ENCODE measurements at places on chromosomes 3 and 15. TPM values are rescaled to one million over a fixed set of nuclear protein-coding genes. Genes with fewer than 3 reads are reported as not detected.

DNA sequence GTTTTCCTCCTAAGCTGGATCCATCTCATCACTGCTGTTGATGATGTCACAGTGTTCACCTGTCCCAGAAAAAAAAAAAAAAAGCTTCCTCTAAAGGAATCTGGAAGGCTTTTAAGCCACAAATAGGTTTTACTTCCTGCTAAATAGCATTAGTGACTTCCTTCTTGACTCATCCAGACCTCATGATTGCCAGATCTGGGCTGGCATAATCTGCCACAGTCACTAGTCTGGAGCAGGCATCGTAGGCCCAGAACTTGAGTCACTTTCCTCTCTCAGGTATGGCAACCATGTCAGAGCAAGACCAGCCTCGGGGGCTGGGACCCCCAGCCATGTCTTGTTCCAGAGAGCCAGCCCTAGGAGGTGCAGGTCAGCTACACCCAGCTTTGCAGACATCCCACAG is 266.5 kb upstream of the CADM2 start:
- no peak for DNase-seq

GRCh38 chr3:20909511-20909910 is 723.5 kb upstream of the SGO1 start:
- DNase-seq, result no peak

Gene HES1
- 0.37 TPM for total RNA-seq

DNA sequence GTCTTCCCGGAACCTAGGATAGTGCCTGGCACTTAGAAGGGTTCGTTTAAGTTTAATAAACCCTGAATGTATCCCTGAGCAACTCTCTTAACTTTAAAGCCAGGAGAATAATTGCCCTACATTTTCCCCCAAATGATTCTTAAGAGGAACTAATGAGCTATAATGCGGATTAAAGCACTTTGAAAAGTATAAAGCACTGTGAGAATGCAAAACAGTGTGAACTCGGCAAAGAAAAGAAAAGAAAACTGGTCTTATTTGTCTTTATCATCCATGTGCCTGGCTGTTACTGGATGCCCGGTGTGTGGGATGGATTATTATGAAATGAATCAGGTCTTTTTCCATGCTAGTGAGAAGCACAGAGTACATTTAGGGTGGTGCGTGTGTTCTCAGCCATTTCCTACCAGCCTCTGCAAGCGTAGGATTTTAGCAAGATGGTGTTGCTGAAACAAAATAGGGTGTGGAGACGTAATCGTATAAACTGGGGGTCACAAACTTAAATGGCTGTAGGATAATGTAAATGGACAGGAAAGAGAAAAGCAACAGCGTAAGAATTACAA is 983 bp downstream of the KBTBD12 start:
- DNase-seq, result no peak

GRCh38 chr3:112776000-112776399 is 70.7 kb downstream of the CD200R1L start:
- DNase-seq, result no peak

- DNase-seq, result no peak
Measured at GRCh38 chr3:187957582-187957981, 196.4 kb upstream of the LPP start.

- DNase-seq, result no peak
Measured at GRCh38 chr3:134772591-134772990, 22.5 kb upstream of the EPHB1 start.

Gene CPNE9
- 0.19 TPM for total RNA-seq

Gene WDR93
- total RNA-seq, result not detected

DNA sequence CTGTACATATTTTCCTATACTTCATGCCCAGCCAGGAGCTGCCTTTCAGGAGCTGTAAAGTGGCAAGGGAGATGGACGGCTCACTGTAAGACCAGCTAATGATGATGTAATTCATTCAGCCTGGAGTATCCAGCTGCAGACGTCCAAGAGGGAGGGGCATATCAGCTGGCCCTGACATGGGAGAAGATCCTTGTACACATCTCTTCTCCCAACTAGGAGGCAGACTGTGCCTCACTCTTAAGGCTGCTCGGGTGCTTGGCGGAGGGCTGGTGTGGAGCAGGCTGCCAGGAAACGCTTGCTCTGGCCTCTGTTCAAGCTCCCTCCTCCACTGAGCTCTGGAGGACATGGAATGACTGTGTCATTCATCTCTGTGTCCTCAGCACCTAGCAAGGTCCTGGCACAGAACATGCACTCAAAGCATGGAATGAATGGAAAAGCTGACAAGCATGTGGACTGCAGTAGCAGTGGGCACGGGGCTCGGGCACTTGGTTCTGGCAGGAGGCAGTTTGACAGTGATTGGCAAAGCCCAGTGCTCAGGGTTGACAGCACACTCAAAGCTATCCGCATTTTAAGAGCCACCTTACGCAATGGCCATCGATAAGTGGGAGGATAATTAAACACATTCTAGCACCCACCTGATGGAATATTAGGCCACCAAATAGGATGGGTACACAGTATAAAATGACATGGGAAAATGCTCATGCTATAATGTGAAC is 72.4 kb downstream of the TBC1D2B start:
- no peak for DNase-seq

DNA sequence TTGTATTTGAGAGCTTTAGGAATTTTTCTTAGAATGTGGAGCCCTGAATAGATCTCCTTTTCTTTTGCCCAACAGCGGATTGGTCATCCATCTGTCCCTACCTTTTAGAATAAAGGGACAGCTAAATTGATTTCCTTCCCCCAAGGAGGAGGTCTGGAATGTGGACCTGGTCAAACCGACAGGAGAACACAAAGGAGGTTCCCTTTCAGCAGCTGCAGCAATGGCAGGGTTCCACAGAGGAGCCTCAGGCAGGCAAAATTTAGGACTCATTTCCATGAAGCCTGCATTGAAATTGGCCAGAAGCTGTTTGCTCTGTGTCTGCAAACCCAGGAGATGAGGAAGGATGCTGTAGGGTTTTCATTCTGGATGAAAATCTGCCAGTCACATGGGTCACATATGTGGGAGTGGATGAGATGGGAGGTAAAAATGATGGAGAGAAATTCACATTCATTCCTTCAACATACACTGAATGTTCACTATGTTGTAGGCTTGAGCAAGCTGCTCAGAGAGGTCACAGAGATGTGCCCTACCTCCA is 77.3 kb downstream of the LRTM1 start:
- no peak for DNase-seq

Gene DUOX1
- 0.42 TPM for total RNA-seq

Gene TMEM108
- not detected for total RNA-seq

DNA sequence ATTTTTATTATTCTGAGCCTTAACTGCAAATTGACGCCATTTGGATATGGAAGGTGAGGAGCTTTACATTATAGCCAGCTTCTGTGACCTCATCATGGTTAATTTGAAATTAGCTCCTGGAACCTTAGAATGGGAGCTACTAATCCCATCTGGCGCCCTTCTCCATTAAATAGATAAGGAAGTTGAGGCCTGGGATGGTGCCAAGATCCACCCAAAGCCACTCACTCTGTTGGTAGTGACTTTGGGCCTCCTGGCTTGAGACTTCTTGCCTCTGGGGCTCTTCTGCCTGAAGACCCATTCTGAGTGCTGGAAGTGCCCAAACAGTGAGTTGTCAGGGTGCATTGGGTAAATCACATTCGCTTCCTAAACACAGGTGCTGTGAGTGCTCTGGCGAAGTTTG is 12.0 kb upstream of the HMCES start:
- DNase-seq, result no peak

DNA sequence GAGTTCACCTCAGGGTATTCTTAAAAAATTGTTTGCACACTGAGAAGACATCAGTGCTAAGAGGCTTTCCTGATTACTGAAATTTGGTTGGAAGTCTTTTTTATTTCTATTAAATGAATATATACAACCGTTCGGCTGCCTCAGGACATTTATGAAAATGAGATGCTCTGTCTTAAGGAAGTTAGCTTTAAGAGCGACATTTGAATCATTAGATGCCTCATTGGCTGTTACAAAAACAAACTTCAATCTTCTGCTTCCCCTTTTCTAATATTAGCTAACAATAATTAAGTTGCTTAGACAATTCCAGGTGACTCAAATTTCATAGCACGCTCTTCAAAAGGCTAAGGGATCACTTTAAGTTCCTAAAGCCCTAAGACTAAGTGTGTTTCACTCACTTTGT is 673.7 kb downstream of the FHIT start:
- DNase-seq, result no peak

DNA sequence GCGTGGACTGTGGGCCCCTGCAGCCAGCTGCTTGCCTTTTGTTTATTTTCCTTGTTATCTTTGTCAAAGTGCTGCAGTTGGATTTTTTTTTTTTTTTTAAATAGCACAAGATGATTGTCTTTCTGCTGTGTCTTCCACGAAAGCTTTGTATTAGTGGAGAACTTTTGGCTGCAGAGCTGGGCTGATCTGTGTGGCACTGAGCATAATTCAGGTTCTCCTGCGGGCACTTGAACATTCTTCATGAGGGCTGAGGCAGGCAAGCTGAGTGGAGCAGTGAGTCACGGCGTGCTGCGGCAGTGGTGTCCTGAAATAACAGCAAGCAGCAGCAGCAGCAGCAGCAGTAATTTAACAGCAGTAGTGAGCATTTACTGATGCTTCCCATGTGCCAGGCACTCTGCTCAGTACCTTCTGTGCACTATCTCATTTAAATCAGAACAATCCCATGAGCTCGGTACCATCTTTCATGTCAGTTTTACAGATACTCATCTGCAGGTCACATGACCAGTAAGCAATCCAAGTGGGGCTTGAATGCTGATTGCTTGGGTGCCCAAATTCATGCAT is 45.8 kb downstream of the MITF start:
- DNase-seq, result no peak

Gene HIGD2B
- 0.18 TPM for total RNA-seq

GRCh38 chr3:150703299-150703755 is 393 bp downstream of the ERICH6 start:
- no peak for DNase-seq

- DNase-seq, result peak; percentile 19
Measured at GRCh38 chr3:129343643-129344360, 65.1 kb downstream of the HMCES start.

Gene AHSG
- total RNA-seq, result 0.86 TPM

Gene CCK
- not detected for total RNA-seq

DNA sequence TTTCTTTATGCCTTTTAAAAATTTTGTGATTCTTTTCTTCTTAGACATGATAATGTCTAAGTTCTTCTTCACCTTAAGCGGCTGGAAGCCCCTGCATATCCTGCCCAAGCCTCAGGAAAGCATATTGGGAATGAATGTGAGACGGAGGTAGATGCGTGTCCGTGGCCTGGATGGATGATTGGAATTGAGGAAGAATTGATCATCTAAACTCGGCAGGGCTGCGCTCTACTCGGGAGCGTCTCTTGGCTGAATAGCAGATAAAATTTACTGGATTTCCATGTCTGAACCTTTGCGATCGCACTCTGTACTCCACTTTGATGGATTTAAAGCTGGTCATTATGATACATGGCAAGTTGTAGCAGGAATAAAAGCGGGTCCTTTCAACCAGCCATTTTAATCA is 406.7 kb upstream of the ONECUT1 start:
- DNase-seq, result no peak

DNA sequence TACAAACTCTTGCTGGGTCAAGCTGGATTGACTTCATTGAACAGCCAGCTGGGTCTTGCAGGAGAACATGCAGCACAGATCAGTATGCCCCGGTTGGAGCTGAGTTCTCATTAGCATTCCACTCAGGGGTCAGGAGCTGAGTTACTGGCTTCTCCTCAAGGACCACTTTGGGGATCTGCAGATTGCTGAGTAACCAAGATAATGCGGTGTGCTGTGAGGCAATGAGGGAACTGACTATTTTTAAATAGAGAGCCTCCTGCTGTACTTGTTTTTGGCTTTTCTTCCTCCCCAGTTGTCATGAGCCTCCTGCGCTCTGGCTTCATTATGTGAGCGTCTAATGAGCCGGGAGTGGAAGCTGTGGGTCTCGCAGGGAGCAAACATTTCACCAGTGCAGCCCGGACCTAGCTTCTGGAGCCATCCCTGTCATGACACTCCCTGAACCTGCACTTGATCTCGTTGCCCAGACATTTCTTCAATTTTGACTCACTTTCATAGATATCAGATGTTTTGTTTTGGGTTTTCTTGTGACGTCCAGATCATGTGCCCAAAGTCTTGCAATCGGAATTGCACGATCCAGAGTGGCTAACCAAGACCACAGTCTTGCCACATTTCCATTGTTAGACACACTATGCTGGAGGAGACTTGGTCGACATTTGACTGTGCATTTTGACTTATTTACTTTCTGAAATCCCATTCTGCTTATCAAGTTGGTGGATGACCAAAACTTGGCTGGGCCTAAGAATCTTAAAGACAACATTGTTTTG is 327.2 kb downstream of the LRTM1 start:
- no peak for DNase-seq

Gene PCSK6
- 0.65 TPM for total RNA-seq

Gene NTRK3
- total RNA-seq, result 0.18 TPM

DNA sequence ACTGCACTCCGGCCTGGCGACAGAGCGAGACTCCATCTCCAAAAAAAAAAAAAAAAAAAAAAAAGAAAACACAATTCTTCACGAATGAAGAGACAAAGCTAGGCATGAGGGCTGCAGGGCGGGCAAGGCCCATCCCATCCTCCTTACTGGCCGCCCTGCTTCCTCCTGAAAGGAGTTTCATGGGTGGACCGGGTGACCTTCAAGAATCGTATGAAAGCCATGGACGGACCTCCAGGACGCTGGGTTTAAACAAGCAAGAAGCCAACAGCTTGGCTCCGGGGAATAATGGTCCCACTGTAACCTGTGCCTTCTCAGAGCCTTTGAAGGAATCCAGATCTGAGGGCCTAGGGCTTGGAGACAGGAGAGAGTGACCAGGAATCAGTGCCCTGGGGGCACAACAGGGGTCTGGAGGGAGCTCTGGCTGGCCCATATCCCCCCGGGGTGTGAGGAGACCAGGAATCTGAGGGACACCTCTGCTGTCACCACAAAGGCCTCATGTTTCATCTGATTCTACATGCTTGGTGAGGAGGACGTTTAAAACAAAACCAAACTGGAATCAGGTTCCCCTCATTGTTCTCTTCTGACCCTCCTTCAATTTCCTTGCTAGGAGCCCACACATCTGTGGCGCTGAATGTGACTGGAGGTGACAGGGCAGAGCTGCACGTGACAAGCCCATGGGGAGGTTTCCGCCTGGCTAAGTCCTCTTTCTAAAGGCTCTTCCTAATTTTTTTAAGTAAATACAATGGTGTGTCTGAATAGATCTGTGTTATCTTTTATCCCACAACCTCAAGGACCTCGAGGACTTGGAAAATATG is 46.1 kb downstream of the WHAMM start:
- DNase-seq, result no peak

DNA sequence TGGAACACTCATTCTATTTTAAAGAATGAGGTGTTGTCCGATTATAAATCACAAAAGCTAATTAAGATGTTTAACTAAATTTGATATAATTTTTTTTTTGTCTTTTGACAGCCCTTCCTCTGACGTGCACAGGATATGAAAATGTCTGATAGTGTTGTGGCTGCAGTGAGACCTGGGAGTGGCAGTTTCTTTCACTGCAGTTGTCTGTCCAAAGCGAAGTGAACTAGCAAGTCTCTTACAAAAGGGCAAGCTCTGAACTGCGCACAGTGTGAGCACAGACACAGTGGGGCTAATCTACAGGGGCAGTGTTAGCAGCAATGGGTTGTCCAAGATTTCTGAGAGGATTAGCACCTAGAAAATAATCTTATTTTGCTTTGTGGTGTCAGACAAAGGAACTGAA is 29.1 kb upstream of the MYRIP start:
- no peak for DNase-seq
